ENCODE measurements at places on chromosomes 11 and 22.

- DNase-seq: no peak
These were observed 46.6 kb downstream of the KDM2A start for GRCh38 chr11:67165623-67166022.

GRCh38 chr11:94786264-94787126 is 18.3 kb downstream of the AMOTL1 start:
- DNase-seq: no peak

DNA sequence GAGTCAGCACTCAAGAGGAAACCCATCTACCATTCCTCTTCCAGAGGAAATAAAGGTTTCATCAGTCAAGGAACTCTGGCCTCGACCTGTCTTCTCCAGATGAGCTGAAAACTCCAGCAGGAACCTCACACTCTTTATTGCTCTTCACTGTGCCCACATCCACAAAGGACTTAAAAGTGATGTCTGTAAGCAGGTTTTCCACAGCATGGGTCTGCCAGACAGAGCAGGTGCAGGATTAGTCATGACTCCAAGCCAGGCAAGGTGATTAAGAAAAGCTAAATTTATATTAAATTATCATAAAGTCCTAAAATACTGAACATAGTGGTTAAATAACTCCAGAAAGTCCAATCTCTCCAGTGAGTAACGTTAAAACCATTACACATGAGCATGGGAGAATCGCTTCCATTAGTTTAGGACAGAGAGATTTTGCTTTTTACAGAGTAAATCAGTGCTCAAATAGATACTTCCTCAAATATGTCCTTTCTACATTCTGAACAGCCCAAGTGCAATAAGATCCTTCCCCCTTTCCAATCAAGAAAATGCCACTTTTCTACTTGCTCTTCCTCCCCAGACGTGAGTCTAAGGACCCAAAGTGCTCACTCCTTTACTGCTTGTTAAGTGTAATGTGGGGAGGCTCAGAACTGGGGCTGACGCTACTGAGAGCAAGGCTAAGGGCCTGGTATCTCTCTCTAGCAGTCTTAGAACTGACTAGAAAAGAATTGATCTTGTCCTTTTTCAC is 10.7 kb upstream of the CKAP5 start:
- DNase-seq: no peak

DNA sequence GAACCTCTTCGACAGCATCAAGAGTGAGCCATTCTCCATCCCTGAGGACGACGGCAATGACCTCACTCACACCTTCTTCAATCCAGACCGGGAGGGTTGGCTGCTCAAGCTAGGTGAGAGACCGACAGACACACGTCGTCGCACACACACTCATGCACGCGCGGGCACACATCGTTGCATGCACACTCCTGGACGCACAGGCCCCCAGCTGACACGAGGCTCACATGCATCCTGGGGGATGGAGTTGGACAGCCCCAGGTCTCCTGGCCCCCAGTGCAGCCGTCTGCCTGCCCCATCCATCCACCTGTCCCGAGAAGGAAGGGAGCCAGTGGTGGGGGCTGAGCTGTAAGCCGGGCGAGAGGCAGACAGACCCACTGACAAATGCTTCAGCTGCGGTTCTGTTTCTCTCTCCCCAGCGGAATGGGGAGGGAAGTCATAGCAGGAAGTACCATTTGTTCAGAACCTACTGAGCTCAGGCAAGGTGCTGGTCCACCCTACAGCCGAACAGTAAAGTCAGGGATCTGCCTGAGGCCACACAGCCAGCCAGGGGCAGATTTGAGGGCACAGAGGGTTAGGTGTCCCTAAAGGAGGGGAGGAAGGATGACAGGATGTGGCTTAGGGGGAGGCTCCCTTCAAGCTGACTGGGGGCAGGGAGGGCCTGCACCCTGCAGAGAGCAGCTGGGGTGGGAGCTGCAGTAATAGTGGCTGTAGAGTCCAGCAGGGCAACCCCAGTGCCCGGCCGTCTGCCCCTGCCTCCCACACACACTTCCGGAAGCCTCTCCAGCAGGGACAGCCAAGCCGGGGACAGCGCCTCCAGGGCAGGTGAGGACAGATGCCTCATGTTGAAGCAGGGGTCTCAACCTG is 27.1 kb downstream of the CYTH4 start:
- DNase-seq: no peak

- DNase-seq: no peak
These were observed 31.8 kb upstream of the PDGFB start for GRCh38 chr22:39276440-39277141.

DNA sequence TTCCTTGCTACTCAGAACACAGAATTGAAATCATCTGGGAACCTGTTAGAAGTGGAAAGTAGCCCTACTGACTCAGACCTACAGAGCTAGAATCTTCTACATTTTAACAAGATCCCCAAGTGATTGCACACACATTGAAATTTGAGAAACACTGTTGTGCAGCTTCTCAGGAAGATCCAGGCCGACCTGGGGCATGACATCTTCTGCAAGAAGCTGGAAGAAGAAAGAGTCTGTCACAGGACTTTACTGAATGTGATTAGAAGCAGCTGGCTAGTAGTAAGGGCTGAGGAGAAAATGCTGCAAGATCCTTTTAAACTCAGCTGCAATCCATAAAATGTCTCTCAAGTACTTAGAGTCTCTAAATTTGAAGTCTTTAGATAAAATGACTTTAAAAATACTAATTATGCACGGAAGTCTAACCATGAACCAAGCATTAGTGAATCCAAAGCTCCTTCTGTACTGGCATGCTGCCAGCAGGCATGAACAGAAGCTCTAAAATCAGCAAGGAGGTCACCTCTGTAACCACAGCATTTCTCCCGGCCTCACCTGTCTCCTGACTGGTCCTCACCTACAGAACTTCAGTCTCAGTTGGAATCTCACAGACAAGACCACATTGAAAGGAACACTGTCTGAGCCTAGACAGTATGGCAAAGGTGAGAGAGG is 85.0 kb downstream of the SERGEF start:
- no peak for DNase-seq

DNA sequence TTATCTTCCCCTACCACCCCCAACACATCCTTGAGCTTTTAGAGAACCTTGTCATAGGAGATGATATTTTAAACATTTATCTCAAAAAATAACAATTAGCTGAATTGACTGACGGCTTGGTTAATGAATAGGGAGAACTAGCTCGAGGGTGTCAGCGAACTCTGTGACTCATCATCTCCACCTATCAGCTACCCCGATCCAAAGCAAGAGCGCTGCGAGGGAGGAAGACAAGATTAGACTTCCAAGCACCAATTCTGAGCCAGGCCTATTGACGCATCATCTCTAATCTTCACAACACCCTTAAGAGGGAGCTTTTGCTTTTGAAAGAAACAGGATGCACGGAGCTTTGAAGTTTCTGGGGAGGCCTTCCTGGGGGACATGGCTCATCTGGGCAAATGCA is 51.0 kb upstream of the GALNT18 start:
- DNase-seq: no peak

DNA sequence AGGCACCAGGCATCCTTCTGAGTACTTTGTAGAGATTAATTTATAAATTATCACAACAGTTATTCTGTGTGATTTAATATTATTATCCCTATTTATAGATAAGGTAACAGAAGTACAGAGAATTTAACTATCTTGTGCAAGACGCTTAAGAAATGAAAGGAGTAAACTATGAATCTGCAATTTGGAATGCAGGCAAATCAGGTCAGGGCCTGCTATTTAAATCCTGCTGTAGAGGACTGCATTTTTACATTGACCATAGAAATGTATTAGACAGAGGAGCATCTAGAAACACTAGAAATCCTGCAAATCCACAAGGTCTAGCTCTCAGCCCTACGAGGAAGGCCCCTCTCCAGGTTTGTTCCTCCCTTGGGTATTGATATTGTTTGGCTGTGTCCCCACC is 336.2 kb downstream of the ETS1 start:
- no peak for DNase-seq

DNA sequence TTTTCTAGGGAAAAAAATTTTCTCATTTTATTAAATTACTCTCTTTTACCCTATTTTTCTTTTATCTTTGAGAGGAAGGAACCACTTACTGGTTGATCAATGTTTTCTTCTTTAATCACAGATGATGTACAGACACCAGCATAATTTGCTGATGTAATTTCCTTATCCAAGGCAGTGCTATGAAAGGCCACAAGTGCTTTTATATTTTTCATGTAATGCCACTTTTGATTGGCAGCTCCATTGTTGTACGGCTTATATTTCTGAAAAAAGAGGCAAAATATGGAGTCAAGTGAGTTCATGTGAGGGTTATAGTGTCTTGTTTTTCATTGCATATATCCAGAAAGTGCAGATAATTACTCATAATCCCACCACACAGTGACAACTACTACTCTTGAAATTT is 322.7 kb upstream of the MPPED2 start:
- DNase-seq: no peak

DNA sequence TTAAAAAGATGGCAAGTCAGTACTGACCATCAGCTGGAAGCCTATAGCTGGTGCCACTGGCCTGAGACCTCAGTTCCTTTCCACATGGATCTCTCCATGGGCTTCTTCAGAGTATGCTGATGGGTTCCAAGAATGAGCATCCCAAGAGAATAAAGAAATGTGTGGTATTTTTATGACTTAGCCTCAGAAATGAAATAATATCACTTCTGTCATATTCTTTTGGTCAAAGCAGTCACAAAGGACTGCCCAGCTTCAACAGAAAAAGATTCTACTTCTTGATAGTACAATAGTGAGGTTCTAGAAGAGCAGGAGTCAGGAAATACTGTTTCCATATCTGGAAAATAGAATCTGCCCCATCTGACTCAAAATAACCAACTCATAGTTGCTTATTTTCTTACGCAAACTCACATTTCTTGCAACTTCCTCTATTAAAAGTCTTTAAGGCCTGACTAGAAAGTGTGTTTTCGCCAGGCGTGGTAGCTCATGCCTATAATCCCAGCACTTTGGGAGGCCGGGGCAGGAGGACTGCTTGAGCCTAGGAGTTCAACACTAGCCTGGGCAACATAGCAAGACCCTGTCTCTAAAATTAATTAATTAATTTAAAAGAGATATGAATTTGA is 116.9 kb downstream of the SIK3 start:
- no peak for DNase-seq

- no peak for DNase-seq
These were observed 1.5 kb downstream of the RPS6KA4 start for GRCh38 chr11:64360448-64360921.

- no peak for DNase-seq
These were observed 469.4 kb downstream of the INSC start for GRCh38 chr11:15584158-15584557.
